ENCODE measurements at places on chromosomes 12 and 14.

DNA sequence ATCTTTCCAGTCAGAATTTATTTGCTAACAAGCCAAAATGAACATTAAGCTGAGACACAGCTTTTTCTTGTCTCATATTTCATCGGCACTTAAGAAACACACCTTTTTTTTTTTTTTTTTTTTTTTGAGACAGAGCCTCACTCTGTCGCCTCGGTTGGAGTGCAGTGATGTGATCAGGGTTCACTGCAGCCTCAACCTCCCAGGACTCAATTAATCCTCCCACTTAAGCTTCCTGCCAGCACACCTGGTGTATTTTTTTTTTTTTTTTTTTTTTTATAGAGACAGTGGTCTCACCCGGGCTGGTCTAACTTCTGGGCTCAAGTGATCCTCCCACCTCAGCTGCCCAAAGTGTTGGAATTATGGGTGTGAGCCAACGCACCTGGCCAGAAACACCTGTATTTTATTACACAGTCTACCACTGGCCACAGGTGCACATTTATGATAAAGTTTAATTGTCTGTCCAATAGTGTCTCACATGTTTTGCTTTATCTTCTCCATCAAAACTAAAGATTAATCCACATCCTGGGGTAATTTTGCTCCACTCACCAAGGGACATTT, 62.7 kb downstream of the C2CD5 start:
- DNase-seq = no peak

DNA sequence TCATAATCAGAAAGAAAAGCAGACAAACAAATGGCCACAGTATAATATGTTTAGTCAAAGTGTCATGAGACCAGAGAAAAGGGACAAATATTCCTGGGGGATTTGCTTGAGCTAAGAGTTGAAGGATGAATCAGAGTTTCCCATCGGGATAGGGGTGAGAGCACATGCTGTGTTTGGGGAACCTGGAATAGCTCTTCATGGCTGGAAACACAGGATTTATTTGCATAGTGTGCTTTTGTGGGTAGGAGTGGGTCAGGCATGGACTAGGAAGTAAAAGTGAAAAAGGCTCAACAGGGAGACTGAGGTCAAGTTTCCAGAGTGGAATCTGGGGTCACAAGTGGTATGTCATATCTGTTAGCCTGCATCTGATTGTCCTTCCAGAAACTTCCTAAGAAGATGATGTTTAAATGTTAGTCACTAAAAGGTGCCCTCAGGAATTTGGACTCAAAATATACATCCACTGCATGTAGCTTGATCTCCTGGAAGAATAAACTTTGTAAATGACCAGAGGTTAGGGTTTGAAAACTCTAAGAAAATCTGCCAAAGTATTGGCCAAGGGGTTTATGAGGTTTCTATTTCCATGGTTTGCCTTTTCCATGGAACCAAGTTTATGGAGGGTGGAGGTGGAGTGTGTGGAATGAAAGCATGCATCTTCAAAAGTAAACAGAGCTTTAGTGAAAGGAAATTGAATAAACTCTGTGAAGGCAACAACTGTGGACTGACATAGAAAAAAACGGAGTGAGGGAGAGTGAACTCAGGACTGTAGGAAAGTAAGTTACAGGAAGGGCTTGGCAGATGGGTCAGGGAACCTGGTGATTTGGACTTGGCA, 344.6 kb downstream of the C12orf75 start:
- DNase-seq = no peak

GRCh38 chr14:73741876-73742519, 27.8 kb upstream of the PNMA1 start:
- no peak for DNase-seq

GRCh38 chr12:88594780-88595179, 14.5 kb upstream of the KITLG start:
- no peak for DNase-seq

DNA sequence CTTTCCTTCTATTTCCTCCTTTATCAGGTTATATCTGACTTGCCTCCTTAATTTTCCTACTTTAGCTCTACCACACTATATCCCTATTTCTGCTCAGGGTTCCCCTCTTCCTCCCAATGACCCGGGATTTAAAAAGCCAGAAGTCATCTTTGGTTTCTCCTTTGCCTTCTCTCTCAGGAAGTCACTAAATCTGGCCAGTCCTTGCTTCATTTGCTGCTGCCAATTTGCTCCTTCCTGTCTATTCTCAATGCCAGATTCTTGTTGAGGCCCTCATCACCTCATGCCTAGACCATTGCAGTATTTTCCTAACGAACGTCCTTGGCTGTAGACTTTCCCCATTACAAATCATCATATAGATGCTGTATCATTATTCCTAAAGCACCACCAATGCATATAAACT, 26.5 kb upstream of the NID2 start:
- DNase-seq = no peak

GRCh38 chr12:43208627-43209026, 343.4 kb downstream of the ADAMTS20 start:
- no peak for DNase-seq
